ENCODE measurements at places on chromosomes 5 and 9. TPM values are rescaled to one million over a fixed set of nuclear protein-coding genes. Genes with fewer than 3 reads are reported as not detected.

- no peak overlapping the region for H3K27ac ChIP-seq
- peaks cover 27% of the 10 kb centered on the region for H3K27me3 ChIP-seq
- no peak for DNase-seq
- H3K36me3 ChIP-seq = no peaks in the 10 kb centered on the region
- no peaks in the 10 kb centered on the region for H3K4me1 ChIP-seq
Measured at GRCh38 chr5:175235251-175235960, 208.6 kb downstream of the DRD1 start.

- H3K4me3 ChIP-seq = no peak overlapping the region
- peaks cover 13% of the 10 kb centered on the region for H3K4me1 ChIP-seq
- H3K36me3 ChIP-seq = no peaks in the 10 kb centered on the region
- DNase-seq = no peak
Measured at GRCh38 chr5:152089644-152090043, 165.0 kb upstream of the GLRA1 start.

DNA sequence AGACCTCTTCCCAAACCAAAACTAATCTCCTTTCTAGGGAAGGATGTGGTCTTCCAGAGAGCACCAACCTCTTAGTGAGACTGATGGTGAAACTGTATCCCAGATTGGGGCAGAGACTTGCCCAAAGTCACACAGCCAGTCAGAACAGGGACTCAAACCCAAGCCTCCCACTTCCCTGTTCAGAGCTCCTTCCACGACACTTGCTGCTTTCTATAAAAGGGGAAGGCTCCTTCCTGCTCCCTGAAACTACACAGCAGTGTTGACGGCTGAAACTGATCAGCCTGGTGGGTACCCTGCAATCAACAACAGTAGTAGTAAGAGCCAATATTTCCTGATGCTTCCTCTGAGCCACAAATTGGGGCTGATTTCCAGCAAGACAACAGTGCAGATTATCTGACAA is 1.5 kb downstream of the TOR2A start:
- H3K4me1 ChIP-seq = peaks cover 19% of the 10 kb centered on the region
- no peak for DNase-seq
- peak overlapping the region; percentile 57 for H3K4me3 ChIP-seq
- no peaks in the 10 kb centered on the region for H3K36me3 ChIP-seq

DNA sequence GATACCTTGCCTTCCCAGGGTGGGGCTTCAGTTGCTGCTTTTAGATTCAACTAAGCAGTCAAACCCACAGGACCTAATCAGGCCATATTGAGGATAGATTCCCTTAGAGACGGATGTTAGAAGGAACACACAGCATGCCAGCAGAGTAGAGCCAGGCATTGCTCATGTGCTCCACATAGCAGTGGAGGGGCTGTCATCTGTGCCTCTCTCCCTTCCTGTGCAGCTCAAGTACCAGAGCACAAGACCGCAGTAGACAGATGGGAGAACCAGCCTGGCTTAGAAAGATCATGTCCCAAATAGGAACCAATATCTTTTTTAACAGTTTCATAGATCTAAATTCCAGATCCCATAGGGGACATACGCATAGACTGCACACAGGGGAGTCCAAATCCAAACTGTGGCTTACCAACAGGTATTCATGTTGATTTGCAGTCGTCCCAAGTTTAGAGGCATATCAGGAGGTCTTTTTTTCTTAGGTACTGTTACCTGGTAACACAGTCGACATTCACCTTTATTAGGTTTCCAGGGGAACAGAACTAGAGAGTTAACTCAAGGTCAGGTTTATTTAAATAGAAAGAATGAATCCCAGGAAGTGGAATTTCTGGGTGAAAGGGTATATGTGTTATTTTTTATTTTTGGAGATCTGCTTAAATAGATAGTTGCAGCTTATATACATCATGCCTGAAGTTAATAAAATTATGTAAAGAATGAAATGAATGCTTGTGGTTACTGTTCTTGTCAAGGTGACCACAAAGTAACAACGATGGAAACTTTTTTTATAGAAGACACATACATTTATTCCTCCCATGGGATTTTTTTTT is 43.5 kb upstream of the PCAT7 start:
- no peak overlapping the region for H3K4me3 ChIP-seq
- no peaks in the 10 kb centered on the region for H3K36me3 ChIP-seq

GRCh38 chr5:68290260-68290674 is 74.7 kb downstream of the PIK3R1 start:
- peaks cover 16% of the 10 kb centered on the region for H3K36me3 ChIP-seq
- H3K4me3 ChIP-seq = peak overlapping the region; percentile 87
- no peaks in the 10 kb centered on the region for H3K27me3 ChIP-seq
- peak overlapping the region; percentile 50 for H3K27ac ChIP-seq
- no peak for DNase-seq
- peaks cover 64% of the 10 kb centered on the region for H3K4me1 ChIP-seq

DNA sequence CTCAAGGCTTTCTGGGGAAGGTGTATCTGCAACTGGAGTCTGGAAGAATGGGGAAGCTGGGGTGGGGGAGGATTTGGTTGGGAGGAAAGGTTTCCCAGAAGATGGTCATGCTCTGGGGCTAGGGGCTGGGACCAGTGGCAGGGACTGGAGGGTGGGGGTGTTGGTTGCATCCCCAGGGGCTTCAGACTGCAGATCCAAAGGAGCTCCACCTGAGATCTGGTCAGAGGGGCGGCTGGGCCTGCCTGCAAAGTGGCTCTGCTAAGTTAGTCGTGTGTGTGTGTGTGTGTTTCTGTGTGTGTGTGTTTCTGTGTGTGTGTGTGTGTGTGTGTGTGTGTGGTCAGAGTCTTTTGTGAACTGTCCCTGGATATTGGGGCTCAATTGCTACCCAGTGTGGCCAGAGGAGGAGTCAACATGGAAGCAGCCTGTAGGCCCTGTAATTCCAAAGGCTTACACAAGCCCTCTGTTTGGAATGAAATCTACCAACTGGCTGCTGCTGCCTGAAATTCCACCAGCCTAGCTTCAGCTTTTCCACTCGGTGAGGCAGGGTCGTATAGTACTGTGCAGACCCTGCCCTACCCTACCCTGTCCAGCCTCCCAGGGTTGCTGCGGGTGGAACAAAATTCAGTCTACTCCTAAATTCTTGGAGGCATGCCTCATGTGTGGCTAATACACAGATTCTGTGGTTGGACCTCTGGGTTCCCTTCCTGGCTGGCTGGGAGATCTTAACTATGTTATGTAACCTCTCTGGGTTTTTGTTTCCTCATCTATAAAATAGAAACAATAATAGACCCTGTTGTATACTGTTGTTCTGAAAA is 12.5 kb upstream of the SYNPO start:
- peaks cover 30% of the 10 kb centered on the region for H3K27me3 ChIP-seq
- no peak overlapping the region for H3K27ac ChIP-seq
- H3K36me3 ChIP-seq = no peaks in the 10 kb centered on the region
- H3K4me3 ChIP-seq = no peak overlapping the region

- H3K27ac ChIP-seq = no peak overlapping the region
- no peak for DNase-seq
- H3K4me1 ChIP-seq = no peaks in the 10 kb centered on the region
- peaks cover 9% of the 10 kb centered on the region for H3K27me3 ChIP-seq
- H3K36me3 ChIP-seq = no peaks in the 10 kb centered on the region
Measured at GRCh38 chr5:147853372-147853987, 22.0 kb upstream of the SPINK1 start.

Gene HRH2
- total RNA-seq = 1.7 TPM

Gene SV2C
- 0.66 TPM for total RNA-seq

Gene GABRP
- not detected for total RNA-seq

Data from neural crest cell (in vitro differentiated cells).